ENCODE measurements at places on chromosomes 16 and 17.

DNA sequence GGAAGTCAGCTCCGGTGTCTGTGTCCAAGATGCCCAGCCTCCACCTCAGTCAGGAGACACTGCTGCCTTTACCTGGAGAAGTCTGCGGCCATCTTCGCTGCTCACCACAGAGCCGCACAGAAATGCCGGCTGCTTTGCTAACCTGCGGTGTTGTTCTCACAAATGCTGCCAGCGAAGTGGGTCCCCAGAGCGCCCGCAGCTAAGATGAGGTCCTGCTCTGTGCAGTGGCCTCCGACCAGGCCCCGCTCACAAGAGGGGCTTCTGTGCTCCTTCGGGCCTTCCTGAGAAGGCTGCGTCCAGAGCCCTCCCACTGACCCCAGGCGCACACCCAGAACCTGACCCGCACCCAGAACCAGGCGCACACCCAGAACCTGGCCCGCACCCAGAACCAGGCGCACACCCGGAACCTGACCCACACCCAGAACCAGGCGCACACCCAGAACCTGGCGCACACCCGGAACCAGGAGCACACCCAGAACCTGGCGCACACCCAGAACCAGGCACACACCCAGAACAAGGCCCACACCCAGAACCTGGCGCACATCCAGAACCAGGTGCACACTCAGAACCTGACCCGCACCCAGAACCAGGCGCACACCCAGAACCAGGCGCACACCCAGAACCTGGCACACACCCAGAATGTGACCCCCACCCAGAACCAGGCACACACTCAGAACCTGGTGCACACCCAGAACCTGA is 51.5 kb upstream of the FASN start:
- DNase-seq, result no peak

- DNase-seq, result peak; percentile 51
Observed at GRCh38 chr17:69609473-69610305, 195.2 kb downstream of the MAP2K6 start.

DNA sequence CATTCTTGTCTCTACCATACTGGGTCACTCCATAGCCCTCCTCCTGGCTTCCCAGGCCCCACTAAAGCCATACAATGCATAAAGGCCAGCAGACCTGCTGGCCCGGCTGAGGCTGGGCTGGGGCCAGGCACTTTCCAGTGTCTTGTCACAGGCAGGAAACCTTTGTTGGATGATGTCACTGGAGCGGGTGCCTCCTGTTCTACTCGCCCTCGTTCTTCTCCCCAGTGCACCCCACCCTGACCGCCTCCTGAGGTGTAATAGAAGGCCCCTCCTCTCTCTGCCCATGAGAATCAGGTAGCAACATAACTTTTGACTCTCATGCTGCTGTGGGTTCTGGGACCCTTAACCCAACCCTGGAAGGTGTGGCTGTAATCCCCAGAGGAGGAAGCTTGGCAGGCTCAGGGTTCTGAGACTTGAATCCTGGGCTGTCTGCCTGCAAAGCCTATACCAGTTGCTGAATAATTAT is 54.2 kb upstream of the IL34 start:
- DNase-seq, result no peak

DNA sequence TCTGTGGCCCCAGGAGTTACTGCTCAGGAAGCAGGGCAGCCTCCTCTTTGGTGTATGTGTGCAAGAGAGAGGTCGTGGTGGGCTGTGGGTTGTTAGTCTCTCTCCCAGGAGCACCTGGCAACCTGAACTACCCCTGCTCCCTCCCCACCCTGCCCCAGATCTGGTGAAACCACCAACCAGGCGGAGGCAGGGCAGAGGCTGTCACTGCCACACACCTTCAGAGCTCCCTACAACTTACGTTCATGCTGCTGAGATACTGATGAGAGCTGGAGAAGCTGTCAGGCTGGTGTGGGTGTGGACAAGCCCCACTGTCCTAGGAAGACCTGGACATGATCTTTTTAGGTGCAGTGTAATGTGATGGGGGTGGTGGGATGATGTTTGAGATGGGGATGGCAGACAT is 24.3 kb downstream of the GOSR2 start:
- DNase-seq, result no peak

DNA sequence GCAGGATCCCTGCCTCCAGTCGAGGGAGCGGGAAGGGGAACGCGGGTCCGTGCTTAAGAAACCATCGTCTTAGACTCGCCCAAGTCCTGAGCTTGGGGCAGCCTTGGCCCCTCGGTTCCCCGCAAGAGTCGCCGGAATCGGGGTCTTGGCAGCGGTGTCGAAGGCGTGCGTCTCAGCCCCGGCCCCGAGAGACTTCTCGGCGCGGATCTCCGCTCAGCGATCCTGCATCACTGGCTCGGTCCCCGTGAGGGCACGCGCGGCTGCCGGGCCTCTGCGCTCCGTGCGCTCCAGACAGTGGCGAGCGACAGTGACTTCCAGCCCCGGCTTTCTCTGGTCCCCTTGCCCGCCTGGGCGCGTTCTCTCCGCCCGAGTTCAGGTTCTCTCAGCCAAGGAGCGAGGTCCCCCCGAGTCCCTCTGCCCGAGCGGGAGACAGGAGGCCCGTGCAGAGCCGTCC is 380 bp downstream of the HS3ST3A1 start:
- DNase-seq, result no peak

- no peak for DNase-seq
Observed at GRCh38 chr16:75732871-75733270, 6.6 kb upstream of the CPHXL start.

GRCh38 chr17:45702666-45703266 is 81.4 kb upstream of the CRHR1 start:
- peak; percentile 30 for DNase-seq

- no peak for DNase-seq
Observed at GRCh38 chr17:65265276-65265675, 128.1 kb downstream of the RGS9 start.

DNA sequence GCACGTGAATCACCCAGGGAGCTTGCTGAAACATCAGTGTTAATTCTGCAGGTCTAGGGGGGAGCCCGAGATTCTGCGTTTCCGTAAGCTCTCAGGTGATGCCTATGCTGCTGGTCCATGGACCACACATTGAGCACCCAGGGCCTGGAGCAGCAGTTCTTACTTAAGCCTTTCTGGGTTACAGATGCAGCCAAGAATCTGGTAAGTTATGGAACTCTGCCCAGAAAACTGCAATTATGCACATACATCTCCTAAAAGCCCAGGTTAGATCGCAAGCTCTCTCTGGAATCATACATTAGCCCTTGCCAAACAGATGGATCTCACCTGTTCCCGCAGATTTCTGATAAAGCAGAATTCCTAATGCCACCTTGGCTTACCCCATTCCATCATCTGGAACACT is 265.9 kb upstream of the SALL1 start:
- DNase-seq, result no peak

DNA sequence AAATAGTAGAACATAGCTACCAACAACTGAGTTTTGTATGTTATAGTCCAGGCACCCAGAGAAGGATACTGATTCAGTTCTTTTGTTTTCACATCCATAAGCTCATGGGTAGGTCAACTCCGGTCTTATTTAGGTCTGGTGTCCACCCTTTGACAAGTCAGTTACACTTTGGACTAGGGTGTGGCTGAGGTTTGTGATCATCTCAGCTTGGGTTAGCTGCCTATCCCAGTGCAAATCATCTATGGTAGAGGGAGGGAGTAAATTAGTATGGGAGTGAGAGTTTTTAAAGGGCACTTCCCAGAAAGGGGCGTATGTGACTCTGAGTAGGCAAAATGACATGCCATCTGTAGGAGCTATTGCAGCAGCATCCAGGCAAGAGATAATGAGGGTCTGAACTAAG is 66.1 kb downstream of the TANC2 start:
- no peak for DNase-seq

- no peak for DNase-seq
Observed at GRCh38 chr16:64225036-64225435, 896.8 kb downstream of the CDH11 start.

DNA sequence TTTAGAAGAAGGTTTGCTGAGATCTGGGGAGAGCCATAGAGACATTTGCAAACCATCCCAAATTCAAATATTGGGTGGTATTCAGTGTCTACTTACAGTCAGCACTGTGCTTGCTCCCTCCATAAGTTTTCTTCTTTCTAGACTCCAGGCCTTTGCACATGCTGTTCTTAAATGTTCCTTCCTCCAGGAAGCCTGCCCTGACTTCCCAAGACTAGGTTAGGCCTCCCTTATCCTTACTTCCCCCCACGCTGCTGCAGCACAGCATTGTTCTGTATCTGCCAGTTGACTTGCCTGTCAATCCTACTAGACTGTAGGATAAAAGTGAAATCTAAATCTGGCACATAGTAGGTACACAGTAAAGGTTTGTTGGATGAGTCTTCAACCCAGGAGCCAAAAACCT is 53.4 kb downstream of the ASIC2 start:
- no peak for DNase-seq

- no peak for DNase-seq
Observed at GRCh38 chr17:29584452-29585079, 4.9 kb downstream of the GIT1 start.

GRCh38 chr17:21212826-21213637 is 929 bp downstream of the TMEM11 start:
- no peak for DNase-seq
